ENCODE measurements at places on chromosomes 11 and 22. TPM values are rescaled to one million over a fixed set of nuclear protein-coding genes. Genes with fewer than 3 reads are reported as not detected.

The P2RX3 gene
- not detected for total RNA-seq

The OR8B3 gene
- total RNA-seq = not detected

The OR2AT4 gene
- not detected for total RNA-seq

The PLEKHA7 gene
- total RNA-seq = 4.5 TPM

The DDIAS gene
- 14.2 TPM for total RNA-seq

The APOBEC3F gene
- total RNA-seq = 30.6 TPM

The NAA40 gene
- total RNA-seq = 25.0 TPM

The TRPM5 gene
- not detected for total RNA-seq

The RFPL1 gene
- total RNA-seq = not detected

The CNIH2 gene
- 1.2 TPM for total RNA-seq

The RAG2 gene
- not detected for total RNA-seq

GRCh38 chr11:13962562-13963168 is at the start of gene SPON1:
TSS of gene SPON1 (plus strand) at chr11:13962723. CDS start at chr11:13962905, 182 bp downstream.
- H3K27ac ChIP-seq = no peak within 1 kb of the TSS
- H3K36me3 ChIP-seq = no peaks in the 10 kb centered on the region
- H3K4me3 ChIP-seq = no peak within 1 kb of the TSS
- no peak for DNase-seq
- H3K4me1 ChIP-seq = no peaks in the 10 kb centered on the region
- H3K27me3 ChIP-seq = peaks cover 10% of the 10 kb centered on the region

GRCh38 chr11:64305691-64306562 is 603 bp downstream of the ESRRA start:
- H3K4me1 ChIP-seq = peaks cover 18% of the 10 kb centered on the region
- DNase-seq = no peak
- H3K36me3 ChIP-seq = peaks cover 3% of the 10 kb centered on the region
- peak overlapping the region; percentile 78 for H3K4me3 ChIP-seq
- peaks cover under 1% of the 10 kb centered on the region for H3K27me3 ChIP-seq

- H3K4me3 ChIP-seq = no peak overlapping the region
- no peaks in the 10 kb centered on the region for H3K27me3 ChIP-seq
- peaks cover 23% of the 10 kb centered on the region for H3K36me3 ChIP-seq
- DNase-seq = no peak
These were observed 52.0 kb downstream of the AMBRA1 start for GRCh38 chr11:46541593-46542371.

- H3K4me1 ChIP-seq = no peaks in the 10 kb centered on the region
- DNase-seq = no peak
- H3K27ac ChIP-seq = no peak overlapping the region
- no peak overlapping the region for H3K4me3 ChIP-seq
These were observed 63.3 kb downstream of the DGCR2 start for GRCh38 chr22:19058713-19059451.

DNA sequence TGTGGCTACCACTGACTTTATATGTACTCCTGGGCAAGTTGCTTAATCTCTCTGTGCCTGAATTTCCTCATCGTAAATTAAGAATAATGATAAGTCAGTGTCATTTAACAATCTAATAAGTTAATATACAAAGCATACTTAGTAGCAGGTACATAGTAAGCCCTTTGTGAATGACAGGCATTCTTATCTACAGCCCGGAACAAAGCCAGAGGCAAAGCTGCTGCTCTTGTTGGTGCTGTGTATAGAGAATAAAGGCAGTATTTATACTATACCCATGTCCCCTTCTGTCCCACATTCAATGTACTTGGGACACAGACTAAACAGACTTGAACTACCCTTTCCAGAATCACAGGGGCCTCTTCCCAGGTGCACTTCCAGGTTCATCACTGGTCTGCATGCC is 229.7 kb upstream of the NCAM1 start:
- H3K4me1 ChIP-seq = peaks cover 3% of the 10 kb centered on the region
- no peaks in the 10 kb centered on the region for H3K27me3 ChIP-seq
- no peak overlapping the region for H3K4me3 ChIP-seq
- no peak overlapping the region for H3K27ac ChIP-seq
- DNase-seq = no peak
- no peaks in the 10 kb centered on the region for H3K36me3 ChIP-seq

DNA sequence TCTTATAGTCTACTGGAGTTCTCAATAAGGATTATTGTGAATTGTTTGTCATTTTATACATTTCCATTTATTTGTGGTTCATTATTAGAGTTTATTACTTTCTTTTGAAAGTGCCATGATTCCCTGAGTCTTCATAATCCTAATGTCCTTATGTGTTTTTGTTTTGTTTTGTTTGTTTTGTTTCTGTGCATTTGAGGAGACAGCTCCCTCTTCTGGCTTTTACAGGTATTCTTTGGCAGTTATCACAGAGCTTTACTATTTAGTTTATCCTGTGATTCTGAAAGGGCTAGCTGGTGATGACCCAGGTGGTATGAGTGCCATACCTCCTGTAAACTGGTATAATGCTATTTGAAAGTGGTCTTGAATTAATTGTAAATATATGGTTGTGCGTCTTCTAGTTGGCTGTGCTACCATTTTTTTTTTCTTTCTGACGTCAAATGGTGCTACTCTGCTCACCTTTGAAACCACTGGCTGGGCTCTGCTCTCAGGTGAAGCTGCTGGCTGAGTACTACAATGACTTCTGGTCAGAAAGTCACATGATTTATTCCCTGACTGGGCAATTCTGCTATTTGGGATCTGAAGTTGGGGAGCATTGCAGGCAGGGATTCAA is 751.2 kb downstream of the JRKL start:
- no peak overlapping the region for H3K27ac ChIP-seq
- H3K36me3 ChIP-seq = no peaks in the 10 kb centered on the region
- H3K4me3 ChIP-seq = no peak overlapping the region
- DNase-seq = no peak
- H3K4me1 ChIP-seq = no peaks in the 10 kb centered on the region
- H3K27me3 ChIP-seq = no peaks in the 10 kb centered on the region

- no peak overlapping the region for H3K4me3 ChIP-seq
- no peak for DNase-seq
- H3K27ac ChIP-seq = no peak overlapping the region
- no peaks in the 10 kb centered on the region for H3K36me3 ChIP-seq
These were observed 111.9 kb downstream of the CCDC34 start for GRCh38 chr11:27250867-27251665.

GRCh38 chr11:65498977-65499712 is at the start of gene MALAT1:
TSS of gene MALAT1 (plus strand) at chr11:65499045.
- DNase-seq = peak; percentile 82
- peaks cover 20% of the 10 kb centered on the region for H3K4me1 ChIP-seq
- H3K27ac ChIP-seq = peak within 1 kb of the TSS; percentile 100
- H3K4me3 ChIP-seq = peak within 1 kb of the TSS; percentile 98

DNA sequence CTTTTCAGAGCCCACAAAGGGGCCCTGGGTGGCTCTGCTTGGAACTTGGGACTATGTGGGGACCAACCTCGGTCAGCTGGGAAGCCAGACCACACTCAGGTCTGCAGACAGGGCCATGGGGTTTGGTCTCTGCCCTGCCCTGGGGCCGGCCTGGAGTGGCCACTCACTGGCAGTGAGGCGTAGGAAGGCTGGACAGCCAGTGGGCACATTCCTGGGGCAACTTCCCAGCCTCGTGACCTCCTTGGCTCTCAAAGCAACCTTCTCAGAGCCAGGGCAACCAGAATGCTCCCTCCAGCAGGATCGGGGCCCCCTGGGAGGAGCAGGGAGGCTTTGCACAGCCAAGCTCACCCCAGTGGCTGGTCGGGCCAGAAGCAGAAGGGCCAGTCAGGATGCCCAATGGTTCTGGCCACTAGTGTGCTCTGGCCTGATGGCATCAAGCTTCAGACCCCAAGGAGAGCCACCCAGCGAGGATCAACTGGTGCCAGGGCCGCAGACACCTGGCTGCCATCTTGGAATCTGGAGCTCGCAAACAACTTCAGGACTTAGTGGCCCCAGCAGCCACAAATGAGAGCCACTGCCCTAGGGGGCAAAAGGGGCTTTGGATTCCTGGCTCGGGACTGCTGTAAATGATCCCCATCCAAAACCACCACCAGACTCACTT is 87.1 kb downstream of the MYEOV start:
- H3K4me1 ChIP-seq = no peaks in the 10 kb centered on the region
- no peak overlapping the region for H3K4me3 ChIP-seq
- H3K27ac ChIP-seq = no peak overlapping the region
- DNase-seq = no peak
- no peaks in the 10 kb centered on the region for H3K36me3 ChIP-seq
- H3K27me3 ChIP-seq = no peaks in the 10 kb centered on the region

DNA sequence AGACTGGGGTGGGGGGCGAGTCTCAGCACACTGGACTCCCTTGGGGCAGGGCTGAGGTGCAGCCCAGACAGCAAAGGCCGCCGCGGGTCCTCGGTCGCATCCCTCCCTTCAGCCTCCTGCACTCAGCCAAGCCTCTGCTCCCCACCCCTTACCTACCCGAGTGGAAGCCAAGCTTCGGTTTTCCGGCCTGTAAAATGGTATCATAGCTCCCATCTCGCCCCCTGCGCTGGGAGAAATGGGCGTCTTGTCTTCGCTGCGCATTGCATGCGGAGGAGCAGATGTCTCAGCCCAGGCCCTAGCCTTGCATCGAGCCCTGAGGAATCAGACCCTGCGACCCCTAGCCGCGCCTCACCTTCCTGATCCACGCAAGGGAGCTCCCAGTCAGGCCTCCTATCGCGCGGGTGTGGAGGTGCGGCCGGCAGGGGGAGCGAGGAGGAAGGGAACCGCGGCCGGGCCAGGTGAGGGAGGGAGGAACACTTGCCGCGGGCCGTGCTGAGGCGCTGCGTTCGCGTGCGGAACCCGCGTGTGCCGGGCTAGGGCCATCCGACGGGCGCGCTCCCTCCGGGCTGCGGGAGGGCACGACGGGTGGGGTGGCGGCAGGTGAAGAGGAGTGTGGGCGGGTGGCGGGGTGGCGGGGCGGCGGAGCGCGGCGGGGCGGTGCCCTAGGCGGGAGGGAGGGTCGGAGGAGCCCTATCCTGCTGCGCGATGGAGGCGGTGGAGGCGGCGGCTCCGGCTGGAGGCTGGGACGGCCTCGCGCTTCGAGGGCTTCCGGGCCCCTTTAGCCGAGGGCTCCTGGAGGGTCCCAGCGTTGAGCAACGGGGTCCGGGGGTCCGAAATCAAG is 4.1 kb upstream of the TBX1 start:
- peaks cover 25% of the 10 kb centered on the region for H3K27me3 ChIP-seq
- H3K4me1 ChIP-seq = peaks cover 6% of the 10 kb centered on the region
- H3K36me3 ChIP-seq = no peaks in the 10 kb centered on the region
- no peak for DNase-seq
- no peak overlapping the region for H3K4me3 ChIP-seq

GRCh38 chr11:47981667-47982404 is 1.5 kb downstream of the PTPRJ start:
- DNase-seq = no peak
- peaks cover 25% of the 10 kb centered on the region for H3K4me1 ChIP-seq
- peak overlapping the region; percentile 68 for H3K27ac ChIP-seq
- peaks cover 3% of the 10 kb centered on the region for H3K27me3 ChIP-seq
- H3K4me3 ChIP-seq = peak overlapping the region; percentile 96

- H3K4me3 ChIP-seq = no peak overlapping the region
- H3K4me1 ChIP-seq = no peaks in the 10 kb centered on the region
- peak; percentile 12 for DNase-seq
- no peak overlapping the region for H3K27ac ChIP-seq
- H3K36me3 ChIP-seq = no peaks in the 10 kb centered on the region
These were observed 11.0 kb upstream of the PTPN5 start for GRCh38 chr11:18802381-18803257.

GRCh38 chr11:28153586-28153985 is 45.4 kb downstream of the METTL15 start:
- H3K27me3 ChIP-seq = no peaks in the 10 kb centered on the region
- H3K4me3 ChIP-seq = no peak overlapping the region
- DNase-seq = no peak

DNA sequence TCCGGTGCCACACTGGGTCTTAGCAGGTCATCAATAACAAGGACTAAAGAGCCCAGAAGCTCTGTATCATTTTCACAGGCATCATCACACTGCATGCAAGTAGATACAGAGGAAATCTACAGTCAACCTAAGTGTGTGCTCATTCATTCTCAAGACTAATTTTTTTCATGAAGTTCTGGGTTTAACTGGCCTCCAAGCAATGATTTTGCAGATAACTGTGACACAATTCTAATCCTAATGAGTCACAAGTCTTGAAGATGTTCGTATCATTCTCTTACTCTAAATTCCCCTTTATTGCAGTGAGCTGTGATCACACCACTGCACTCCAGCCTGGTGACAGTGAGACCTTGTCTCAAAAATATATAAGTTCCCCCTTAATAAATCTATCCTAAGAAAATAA is 2.5 kb downstream of the OR52W1 start:
- H3K27me3 ChIP-seq = no peaks in the 10 kb centered on the region
- no peak overlapping the region for H3K27ac ChIP-seq
- H3K4me3 ChIP-seq = no peak overlapping the region
- peaks cover 9% of the 10 kb centered on the region for H3K4me1 ChIP-seq

DNA sequence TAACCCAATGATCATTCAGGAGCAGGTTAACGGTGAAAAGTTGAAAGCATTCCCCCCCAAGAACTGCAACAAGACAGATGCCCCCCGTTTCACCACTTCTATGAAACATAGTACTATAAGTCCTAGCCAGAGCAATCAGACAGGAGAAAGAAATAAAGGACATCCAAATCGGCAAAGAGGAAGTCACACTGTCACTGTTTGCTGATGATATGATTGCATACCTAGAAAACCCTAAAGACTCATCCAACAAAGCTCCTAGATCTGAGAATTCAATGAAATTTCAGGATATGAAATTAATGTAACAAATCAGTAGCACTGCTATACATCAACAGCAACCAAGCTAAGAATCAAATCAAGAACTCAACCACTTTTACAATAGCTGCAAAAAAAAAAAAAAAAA is 32.8 kb downstream of the PIWIL3 start:
- H3K27ac ChIP-seq = no peak overlapping the region
- no peak for DNase-seq
- H3K4me3 ChIP-seq = no peak overlapping the region
- H3K4me1 ChIP-seq = no peaks in the 10 kb centered on the region

Data from GM12878 (cell line).